HFFc6 (cell line): ENCODE measurements at places on chromosomes 16 and 17.

DNA sequence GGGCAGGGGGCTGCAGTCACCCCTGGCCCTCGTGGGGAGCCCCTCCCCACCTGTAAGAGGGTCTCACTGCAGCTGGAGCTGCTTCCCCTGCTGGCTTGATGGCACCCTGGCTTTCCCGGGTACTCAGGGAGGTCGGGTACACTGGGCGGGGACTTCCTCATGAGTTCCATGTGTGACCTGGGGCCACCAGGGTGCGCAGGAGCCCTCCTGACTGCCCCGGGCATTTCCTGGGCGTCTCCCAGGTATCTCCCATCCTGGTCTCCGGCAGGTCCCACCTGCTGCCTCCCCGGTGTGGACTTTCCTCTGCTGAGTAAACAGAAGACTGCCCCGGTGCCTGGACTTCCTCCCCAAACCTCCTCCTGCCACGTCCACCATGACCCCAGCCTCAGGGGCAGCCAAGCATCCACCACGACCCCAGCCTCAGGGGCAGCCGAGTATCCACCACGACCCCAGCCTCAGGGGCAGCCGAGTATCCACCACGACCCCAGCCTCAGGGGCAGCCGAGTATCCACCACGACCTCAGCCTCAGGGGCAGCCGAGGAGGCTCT lies 40.9 kb downstream of the CBFA2T3 start:
- DNase-seq: no peak

DNA sequence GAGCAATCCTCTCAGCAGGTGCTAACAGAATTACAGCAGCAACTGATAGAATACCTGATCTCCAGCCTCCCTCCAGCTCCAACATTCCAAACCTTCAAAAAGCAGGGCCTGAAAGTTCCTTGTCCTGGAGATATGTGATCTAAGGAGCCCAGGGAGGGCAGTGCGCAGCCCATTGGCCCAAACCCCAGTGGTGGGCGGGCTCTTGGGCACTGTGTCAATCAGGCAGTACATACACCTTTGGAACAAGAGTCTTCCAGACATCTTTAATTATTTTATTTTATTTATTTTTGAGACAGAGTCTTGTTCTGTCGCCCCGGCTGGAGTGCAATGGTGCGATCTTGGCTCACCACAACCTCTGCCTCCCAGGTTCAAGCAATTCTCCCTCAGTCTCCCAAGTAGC lies 24.2 kb downstream of the SLC12A3 start:
- DNase-seq: no peak

GRCh38 chr17:68732301-68732749 lies 131.2 kb upstream of the FAM20A start:
- DNase-seq: no peak

GRCh38 chr17:4436846-4437245 lies 3.1 kb downstream of the SPNS3 start:
- DNase-seq: no peak

DNA sequence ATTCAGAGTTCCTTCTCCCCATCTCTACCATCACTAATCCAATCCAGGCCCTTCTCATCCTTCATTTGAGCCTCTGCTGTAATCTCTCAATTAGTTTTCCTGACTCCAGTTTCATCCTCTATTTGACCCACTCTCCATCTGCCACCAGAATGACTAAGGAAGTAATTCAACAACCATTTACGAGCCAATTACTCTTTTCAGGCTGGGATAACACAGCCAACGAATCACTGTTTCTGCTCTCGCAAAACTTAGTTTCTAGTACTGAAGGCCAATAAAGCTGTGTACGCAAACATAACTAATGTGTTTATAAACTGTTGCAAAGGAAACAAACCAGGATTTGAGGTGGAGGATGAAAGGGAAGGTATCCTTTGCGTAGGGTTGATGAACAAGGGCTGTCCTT lies 53.7 kb downstream of the MAP2K6 start:
- DNase-seq: no peak

GRCh38 chr16:842061-842476 lies 41.5 kb upstream of the GNG13 start:
- no peak for DNase-seq

DNA sequence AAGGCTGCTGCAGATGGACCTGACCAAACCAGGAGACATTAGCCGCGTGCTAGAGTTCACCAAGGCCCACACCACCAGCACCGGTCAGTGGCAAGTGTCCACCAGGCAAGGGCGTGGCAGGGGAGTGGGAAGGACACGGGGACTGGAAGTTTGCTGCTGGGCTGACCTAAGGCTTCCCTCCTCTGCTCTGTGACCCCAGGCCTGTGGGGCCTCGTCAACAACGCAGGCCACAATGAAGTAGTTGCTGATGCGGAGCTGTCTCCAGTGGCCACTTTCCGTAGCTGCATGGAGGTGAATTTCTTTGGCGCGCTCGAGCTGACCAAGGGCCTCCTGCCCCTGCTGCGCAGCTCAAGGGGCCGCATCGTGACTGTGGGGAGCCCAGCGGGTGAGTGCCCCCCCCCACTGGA lies 4.8 kb downstream of the HSD11B2 start:
- DNase-seq: no peak

DNA sequence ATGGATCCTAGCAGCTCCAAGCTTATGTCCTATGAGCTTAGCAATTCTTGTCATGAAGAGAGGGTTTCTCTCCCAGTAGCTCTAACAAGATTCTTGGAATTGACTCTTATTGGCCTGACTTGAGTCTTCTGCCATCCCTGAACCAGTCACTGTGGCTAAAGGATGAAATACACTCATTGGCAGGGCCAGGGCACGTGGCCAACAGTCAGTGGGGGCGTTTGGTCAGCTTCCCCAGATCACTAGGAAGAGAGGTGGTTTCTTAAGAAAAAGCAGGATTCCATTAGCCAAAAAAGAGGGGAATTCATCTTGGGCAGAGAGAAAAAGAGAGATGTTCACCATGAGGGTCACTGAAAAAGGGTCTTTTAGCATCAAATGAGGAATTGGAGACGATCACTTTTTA lies 363.2 kb downstream of the SNX29 start:
- peak; percentile 74 for DNase-seq

DNA sequence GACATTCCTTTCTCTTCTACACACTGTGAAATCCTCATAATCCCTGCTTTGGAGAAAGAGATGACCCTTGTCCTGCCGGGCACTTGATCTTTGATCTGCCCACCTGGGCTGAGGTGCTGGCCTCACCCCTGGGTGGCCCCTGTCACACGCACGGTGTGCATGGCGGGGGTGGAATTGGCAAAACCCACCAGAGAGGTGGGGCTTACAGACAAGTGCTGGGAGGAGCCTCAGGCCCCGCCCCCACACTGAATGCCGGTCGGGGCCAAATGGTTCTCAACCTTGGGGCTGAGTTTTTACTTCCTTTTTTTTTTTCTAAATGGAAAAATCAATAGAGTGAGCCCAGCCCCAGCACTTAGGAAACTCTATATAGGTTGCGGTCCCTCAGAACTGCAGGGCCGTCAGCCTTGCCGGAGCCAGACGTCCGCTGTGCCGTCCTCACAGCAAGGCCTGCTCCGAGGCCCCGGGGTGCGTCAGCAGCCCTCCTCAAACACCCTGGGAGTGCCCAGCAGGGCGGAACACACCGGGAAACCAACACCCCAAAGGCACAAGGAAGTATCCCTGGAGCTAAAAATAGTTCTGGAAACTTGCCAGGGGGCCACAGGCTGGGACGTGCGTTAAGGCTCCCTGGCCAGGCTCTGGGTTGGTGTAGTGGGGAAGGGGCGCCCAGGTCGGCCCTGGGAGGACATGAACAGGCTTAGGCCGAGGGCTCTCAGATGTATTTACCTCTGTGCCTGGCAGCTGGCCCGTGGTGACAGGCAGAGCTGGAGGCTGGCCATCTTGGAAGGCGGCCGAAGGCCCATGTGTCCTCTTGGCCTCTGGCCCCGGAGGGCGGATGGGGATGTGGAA lies 11.0 kb downstream of the GPRC5C start:
- DNase-seq: no peak

- DNase-seq: no peak
These were observed 175.3 kb upstream of the HS3ST3A1 start for GRCh38 chr17:13777003-13777402.

DNA sequence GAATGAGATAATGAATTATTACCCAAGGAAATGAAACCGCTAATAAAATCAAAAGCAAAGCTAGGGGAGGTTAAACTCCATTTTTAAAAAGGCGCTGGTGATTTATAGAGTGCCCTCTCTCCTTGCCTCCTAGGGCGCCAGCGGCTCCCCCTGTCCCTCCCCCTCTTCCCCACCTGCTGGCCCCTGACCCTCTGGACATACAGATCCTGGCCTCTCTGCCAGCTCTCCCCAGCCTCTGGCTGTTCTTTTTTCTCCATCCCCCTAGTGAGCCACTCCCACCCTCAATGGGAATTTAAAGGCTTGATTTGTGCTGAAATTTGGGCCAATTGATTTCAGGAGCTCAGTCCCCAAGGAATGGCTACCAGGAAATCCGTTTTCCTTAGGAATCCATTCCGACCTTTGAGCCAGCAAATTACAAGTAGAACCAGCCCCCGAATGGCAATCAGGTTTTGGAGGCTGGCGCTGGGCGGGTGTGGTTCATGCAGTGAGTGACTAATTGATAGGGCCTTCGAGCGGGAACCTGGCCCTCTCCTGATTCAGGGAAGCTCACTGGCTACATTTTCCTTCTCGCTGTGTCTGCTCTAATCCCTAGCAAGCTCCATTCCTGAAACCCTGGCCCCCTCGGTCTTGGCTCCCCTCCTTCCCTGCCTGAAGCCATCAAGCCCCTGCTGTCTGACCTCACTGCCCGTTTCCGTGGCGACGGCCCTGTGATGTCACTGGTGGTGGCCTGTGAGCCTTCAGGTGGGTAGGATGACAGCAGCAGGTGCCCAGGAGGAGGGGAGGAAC lies 141.9 kb upstream of the SDK2 start:
- DNase-seq: no peak

DNA sequence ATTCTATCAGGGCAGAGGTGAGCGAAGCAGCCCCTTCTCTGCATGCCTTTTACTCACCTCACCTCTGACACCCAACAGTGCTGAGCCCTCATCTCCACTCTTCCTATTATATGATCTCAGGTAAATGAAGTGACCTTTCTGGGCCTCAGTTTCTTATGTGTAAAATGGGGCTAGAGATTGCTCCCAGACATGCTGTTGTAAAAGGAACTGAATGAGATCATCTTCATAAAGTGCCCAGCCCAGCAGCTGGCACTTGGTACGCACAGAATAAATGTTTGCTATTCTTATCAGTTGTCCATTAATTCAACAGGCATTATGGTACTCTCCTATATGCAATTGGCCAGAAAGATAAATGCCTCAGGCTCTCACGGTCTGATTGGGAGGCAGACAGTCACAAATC lies 4.5 kb upstream of the GALK1 start:
- no peak for DNase-seq

DNA sequence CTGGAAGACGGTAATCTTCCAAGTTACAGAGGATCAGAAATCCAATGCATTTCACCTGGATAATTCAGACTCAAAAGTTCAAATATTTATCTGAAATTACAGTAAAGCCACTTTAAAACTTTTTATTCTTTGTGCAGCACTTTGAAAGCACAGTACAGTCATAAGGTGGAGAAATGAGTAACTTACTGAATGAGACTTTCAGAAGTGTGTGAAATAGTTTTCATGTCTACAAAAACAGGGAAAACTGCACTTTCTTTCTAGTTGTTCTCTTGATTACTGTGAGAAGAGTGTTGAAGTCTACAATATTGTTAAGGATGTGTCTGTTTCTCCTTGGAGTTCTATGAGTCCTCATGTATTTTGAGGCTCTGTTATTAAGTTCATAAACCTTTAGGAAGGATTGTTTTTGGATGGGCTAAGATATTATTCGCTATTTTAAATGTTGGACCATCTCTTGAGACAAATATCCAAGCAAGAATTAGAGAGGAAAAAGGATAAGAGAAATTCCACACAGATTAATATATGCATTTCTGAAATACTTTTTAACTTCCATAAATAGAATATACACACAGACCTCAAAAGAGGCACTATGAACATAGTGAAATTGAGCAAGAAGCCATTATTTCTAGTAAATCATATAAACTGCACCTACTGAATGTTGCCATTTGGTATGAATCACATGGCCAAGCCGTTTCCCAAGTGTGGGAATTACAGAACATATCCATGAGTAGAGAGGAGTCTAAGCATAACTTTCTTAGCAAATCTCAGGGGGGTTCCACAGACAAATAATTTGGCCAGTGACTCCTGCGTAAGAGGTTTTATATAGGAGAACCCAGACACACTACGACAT lies 83.6 kb upstream of the PLEKHM1 start:
- DNase-seq: peak; percentile 59

GRCh38 chr16:87165885-87166284 lies 151.3 kb downstream of the C16orf95 start:
- DNase-seq: no peak

GRCh38 chr16:11140466-11140865 lies 115.5 kb downstream of the SOCS1 start:
- no peak for DNase-seq

GRCh38 chr17:73612031-73612472 lies 32.2 kb downstream of the SDK2 start:
- no peak for DNase-seq
